ENCODE measurements at places on chromosomes 7 and 10. TPM values are rescaled to one million over a fixed set of nuclear protein-coding genes. Genes with fewer than 3 reads are reported as not detected.

The GPNMB gene
- total RNA-seq: 37.2 TPM

The LRRC18 gene
- not detected for total RNA-seq

The NSUN6 gene
- total RNA-seq: 9.5 TPM

The AS3MT gene
- total RNA-seq: 5.3 TPM

The GRM8 gene
- total RNA-seq: not detected

The NUDT13 gene
- 0.30 TPM for total RNA-seq

The LFNG gene
- 16.6 TPM for total RNA-seq

The AMZ1 gene
- 0.30 TPM for total RNA-seq

The FBXL15 gene
- total RNA-seq: 7.7 TPM

The SPDYE8 gene
- total RNA-seq: not detected

The UCMA gene
- total RNA-seq: not detected

The LRCH4 gene
- total RNA-seq: 7.7 TPM

The AKR1C8 gene
- total RNA-seq: not detected

The ZNF239 gene
- total RNA-seq: 7.1 TPM

The TMEM130 gene
- 0.30 TPM for total RNA-seq

The PLA2G12B gene
- not detected for total RNA-seq

The MSMB gene
- total RNA-seq: not detected

The MYH16 gene
- under 0.01 TPM for total RNA-seq

The CYP26C1 gene
- total RNA-seq: 0.09 TPM

The GPR146 gene
- 3.8 TPM for total RNA-seq

The VWC2 gene
- not detected for total RNA-seq

The CRHR2 gene
- total RNA-seq: not detected

The CALML5 gene
- total RNA-seq: not detected

The OR2A42 gene
- total RNA-seq: under 0.01 TPM

The ACTR3C gene
- 1.2 TPM for total RNA-seq

The SYT15 gene
- total RNA-seq: 0.59 TPM

The TMEM213 gene
- not detected for total RNA-seq

The HEPACAM2 gene
- total RNA-seq: not detected

Data from smooth muscle cell of the umbilical artery (primary cell).